ENCODE measurements at places on chromosomes 7 and 10. TPM values are rescaled to one million over a fixed set of nuclear protein-coding genes. Genes with fewer than 3 reads are reported as not detected.
A peak's percentile ranks its signal among the peaks of the same experiment; 100 is the strongest.

DNA sequence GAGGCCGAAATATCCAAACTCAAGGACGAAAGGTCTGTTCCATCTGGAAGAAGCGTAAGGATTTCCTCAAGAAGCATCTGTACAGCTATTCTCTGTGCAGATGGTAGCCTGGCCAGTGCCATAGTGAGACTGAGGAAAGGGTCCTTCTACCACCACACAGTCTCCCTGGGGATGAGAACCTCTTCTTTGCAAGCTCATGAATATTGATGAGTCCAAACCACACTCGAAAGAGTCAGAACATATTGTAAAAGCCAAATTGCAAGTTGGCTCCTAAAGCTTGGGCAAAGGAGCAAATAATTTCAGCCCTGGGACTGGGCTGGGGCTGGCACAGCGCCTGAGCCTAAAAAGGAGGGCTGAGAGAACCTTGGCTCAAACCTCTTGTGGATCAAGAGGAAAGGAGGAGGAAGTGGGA, 66.1 kb upstream of the PIP4K2A start:
- no peak for DNase-seq

GRCh38 chr7:15891151-15891881, 204.8 kb upstream of the MEOX2 start:
- DNase-seq: no peak

- peak; percentile 55 for DNase-seq
These were observed 169.3 kb downstream of the SH3PXD2A start for GRCh38 chr10:103685880-103686669.

Gene GNB2
- 169 TPM for polyA plus RNA-seq

Data from A549 (cell line).